ENCODE measurements at places on chromosomes 6 and 20.

- no peak for DNase-seq
Observed at GRCh38 chr6:13278164-13278563, 50.2 kb downstream of the TBC1D7 start.

DNA sequence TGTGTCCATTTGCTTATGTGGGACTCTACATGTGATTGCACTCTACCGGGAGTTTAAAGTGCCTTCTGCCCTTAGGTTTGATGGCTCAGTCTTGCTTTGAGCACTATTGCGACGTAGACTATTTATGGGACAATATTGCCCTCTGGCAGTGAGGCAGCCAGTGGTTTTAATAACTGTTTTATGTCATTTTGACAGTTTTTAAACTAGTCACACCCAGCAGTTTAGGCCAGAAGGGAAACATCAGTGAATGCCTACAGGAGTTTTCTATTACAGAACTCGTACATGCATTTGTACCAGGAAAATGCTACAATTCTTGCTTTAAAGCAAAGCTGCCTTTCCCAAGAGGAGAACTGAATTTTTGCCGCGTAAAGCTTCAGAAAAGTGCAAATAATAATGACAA lies 813.7 kb downstream of the KIF16B start:
- DNase-seq = peak; percentile 12

DNA sequence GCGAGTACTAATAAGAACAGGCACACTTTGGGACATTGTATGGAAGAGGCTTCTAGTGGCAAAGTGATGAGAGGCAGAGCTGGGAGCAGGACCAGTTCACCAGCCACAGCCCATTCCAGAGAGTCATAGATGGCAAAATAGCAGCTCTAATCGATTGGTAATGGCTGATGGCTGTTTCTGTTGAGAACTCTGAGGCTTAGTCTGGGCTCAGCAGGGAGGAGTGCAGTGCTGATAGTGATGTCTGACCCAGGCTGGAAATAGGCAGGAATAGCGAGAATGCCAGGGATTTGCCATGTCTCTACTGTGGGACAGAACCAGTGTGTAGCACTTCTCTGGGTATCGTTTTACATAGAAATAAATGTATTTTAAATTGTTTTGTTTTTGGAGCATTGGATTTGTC lies 620.0 kb upstream of the FLRT3 start:
- no peak for DNase-seq

GRCh38 chr6:87965806-87966205 lies 81.8 kb upstream of the SPACA1 start:
- DNase-seq = no peak

GRCh38 chr6:159919800-159920199 lies 29.0 kb downstream of the MAS1 start:
- no peak for DNase-seq

GRCh38 chr6:101404775-101405174 lies 11.3 kb downstream of the GRIK2 start:
- no peak for DNase-seq

GRCh38 chr20:22341508-22341907 lies 242.9 kb downstream of the FOXA2 start:
- DNase-seq = no peak

- no peak for DNase-seq
Observed at GRCh38 chr6:97632341-97632740, 349.3 kb upstream of the MMS22L start.

DNA sequence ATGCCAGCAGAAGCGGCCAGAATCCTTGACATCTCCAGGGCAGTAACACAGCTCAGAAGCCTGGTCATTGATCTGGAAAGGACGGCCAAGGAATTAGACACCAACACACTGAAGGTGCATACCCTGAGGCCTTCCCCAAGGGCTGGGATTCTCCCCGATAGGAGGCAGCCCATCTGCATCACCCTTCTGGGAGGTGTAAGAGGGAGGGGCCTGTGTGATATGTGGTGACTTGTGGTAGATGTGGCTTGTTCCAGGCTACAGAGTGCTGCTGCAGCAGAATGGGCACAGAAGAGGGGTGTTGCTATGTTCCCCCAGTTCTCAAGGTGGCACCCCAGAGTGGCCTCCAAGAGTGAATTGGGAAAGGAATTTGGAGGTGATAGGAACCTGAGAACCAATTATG lies 11.2 kb downstream of the TRIM40 start:
- DNase-seq = no peak

DNA sequence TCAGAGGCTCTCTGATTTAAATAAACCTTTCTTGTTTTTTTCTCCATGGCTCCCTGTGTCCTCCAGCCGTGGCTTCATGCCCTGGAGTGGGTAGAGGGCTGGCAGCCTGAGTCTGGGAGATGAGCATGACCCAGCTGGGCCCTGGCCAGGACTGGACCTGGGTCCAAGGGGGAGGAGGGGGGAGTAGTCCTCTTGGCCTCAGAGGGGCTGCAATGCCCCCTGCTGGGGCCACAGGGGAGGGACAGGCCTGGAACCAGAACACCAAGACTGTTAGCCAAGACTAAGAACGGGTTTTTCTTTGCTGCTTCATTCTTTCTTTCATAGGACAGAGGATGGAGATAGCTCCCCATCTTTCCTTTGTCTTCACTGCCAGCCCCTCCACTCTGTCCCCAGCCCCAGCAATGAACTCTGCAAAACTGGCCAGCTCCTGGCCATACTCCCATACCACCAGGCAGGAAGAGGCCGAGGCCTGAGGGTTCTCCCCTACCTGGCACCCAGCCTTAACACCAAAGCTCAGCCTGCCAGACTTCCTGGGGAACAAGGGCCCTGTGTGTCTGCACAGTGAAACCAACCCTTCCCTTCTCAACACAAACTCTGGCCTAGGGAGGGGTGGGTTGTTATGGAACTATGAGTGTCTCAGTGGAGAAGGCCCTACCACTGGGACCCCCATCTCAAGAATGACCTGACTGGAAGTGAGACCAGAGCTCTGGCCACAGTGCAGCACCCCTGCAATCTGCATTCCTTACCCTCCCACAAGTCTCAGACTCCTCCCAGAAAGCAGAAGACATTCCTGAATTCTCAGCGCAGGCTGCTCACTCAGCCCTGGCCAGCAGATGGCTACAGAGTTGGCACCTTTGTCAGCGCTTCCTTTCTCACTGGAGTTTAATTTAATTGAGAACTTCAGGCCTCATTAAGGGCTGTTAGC lies 11.0 kb downstream of the SLC29A1 start:
- DNase-seq = peak; percentile 68

DNA sequence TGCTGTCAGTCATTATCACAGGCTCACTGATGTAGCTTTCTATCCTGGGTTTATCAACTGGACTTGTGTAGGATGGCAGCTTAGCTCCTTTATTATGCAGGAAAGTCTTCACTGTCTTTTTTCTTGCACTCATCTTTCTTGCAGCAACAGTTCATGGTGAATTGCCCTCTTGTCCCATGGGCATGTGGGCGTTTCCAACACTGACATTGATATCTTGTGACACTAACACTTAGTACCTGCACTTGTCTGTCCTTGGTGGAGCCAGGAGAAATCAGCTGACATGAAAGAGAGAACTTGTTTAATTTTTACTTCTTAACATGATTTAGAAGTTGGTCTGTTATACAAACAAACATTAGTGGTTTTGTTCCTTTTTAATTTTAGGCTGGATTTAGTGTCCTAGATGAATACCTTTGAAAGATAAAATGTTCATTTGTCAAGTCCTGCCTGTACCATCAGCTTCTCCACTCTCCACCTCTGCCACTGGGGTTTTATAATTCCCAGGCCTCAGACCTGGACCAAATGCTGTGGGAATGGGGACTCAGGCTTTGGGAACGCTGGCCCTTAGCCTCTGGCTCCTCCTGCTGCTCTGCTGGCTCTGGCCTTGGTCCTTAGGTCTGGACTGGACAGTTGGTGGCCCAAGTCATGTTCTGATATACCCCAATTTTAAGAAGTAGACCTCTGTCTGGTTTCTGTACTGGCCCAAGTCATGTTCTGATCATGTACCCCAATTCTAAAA lies 161.0 kb upstream of the LAMP5 start:
- DNase-seq = no peak

- peak; percentile 34 for DNase-seq
Observed at GRCh38 chr6:155436981-155437749, 18.5 kb downstream of the NOX3 start.

GRCh38 chr6:148934539-148934938 lies 187.7 kb downstream of the UST start:
- no peak for DNase-seq

GRCh38 chr20:7137395-7138151 lies 370.1 kb downstream of the BMP2 start:
- DNase-seq = no peak

GRCh38 chr6:109332748-109333147 lies 49.5 kb downstream of the CD164 start:
- no peak for DNase-seq

GRCh38 chr20:62011403-62011790 lies 54.3 kb downstream of the TAF4 start:
- no peak for DNase-seq

DNA sequence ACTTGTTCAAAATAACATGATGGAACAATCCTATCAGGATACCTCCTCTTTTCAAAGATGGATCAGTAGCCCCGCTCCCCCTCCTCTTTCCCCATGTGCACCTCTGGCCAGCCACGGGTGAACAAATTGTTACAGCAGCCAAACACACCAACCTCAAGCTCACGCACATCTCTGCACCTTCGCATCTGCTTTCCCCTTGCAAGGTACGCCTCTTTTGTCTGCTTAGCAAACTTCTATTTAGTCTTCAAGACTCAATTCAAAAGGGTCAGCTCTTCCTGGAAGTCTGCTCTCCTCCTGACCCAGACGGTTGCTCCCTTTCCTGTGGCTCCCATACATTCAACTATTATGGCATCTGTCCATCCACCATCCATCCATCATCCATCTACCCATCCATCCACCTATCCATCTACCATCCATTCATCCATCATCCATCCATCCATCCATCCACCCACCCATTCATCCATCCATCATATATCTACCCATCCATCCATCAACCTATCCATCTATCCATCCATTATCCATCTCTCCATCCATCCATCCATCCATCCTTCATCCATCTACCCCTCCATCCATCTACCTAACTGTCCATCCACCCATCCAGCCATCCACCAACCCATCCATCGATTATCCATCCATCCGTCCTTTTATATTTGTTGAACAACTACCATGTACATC lies 36.3 kb upstream of the CDH22 start:
- no peak for DNase-seq

- no peak for DNase-seq
Observed at GRCh38 chr6:102732898-102733297, 1339.4 kb downstream of the GRIK2 start.

GRCh38 chr6:92196325-92196724 lies 1223.0 kb downstream of the EPHA7 start:
- no peak for DNase-seq

DNA sequence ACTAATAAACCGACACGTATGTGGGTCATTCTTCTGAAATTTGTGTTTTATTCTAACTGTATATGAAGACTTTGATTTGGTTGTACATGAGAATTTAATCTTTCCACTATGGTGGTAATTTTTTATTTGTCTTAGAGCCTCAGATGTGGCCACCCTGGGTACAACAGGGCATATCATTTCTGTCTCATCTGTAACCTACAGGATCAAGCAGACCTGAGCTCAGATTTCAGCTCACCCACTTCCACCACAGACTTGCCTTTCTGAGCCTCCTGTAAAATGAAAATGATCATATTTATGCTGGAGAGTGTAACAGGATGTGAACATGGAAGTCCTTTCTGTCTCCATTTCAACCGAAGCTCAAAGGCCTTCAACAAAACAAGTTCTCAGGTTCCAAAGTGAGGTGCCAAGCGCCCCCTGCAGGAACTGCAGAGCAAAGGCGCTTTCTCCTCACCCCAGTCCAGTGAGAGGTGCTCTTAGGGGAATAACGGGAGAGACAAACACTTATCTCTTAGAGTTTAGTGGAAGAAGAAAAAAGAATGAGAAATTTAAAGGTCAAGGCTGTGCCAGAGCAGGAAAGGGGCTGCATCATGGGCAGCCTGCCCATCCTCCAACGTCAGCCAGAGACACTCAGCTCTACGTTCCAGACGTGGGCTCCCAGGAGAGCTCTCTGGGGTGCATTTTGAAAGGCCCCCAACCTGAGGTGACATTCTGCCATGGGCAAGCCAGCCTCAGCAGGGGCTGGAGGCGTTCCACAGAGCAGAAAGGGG lies 23.0 kb upstream of the CD24 start:
- DNase-seq = peak; percentile 11

DNA sequence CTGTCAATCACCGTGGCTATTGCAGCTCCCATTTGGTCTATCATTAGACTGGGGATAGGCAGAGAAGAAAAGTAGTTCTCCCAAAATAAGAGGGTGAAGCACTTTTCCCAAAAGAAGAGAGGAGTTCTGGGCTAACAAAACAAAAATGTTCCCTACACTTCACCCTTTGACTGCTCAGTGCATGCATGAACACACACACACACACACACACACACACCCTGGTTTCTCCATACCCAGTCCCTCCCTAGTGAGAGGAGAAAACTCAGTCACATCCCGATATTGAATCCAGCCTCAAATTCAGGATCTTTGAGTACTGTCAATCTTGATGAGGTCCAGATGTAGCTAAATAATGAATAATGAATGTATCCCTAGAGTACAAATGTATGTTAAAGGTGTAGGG lies 4.6 kb upstream of the TBPL1 start:
- DNase-seq = peak; percentile 30

- no peak for DNase-seq
Observed at GRCh38 chr6:164105705-164106104, 691.2 kb downstream of the QKI start.

DNA sequence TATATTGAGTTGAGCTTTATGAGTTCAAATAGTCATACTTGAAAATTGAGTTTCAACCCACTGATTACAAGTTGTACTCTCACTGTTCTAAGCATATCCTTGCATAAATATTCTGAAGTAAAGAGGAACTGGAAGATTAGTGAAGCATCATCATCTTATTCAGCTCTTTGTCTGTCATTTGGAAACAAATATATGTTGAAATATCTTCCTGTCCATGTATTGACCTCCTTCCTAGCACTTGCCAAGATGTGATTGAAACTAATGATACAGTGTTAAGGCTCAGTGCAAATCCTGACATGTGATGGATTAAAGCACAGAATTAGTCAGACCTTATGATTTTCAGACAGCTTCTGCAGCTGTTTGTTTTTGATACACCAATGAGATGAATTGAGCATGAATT lies 434.3 kb downstream of the TBC1D32 start:
- DNase-seq = no peak

DNA sequence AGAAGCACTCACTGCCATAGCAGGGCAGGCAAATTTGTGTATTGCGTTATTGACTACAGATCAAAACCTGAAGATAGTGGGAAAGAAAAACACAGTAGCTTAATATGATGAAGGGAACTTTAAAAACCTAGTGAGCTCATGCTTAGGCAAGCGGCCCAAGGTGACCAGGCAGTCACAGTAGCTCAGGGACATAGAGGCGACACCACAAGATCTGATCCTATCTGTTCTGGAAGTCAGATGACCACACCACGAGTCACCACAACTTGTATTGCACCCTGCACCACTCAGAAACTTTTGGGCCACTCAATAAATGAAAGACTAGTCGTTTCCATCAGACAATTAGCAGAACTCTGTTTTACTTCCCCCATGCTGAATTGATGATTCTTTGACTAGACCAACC lies 4.9 kb downstream of the CLIC5 start:
- DNase-seq = no peak

All from NCI-H446 treated with DMSO at 0.1 percent for 48 hours (cell line).